ENCODE measurements at places on chromosomes 1 and 21.

- DNase-seq, result no peak
Observed at GRCh38 chr1:89687254-89687653, 54.3 kb downstream of the LRRC8C start.

DNA sequence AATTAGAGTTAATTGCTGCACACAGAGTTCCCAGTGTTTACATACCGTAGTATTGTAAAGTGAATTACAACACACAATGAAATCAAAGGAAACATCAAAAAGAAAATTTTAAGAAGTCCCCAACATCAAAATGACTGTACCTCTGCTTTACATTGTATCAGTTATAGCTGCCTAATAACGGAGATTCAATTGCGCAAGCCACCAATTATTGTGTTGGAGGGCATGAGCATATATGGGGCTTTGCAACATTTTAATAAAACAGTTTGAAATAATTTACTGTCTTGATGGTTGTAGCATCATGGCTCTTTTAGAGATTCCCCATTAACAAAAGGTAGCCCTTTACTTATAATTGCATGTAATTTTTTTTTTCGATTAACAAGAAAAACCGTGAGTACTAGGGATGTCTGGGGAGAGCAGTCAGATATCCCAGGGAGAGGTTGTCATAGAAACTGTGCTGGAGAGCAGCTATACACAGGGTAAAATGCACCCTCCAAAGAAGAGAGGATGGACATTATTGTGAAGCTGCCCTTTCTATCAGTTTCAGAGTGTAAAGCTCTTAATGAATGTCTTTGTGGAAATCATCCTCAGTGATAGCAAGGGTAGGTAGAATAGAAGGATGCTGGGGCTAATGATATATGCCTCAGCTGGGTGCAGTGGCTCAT, 55.9 kb upstream of the BTG3 start:
- no peak for DNase-seq

DNA sequence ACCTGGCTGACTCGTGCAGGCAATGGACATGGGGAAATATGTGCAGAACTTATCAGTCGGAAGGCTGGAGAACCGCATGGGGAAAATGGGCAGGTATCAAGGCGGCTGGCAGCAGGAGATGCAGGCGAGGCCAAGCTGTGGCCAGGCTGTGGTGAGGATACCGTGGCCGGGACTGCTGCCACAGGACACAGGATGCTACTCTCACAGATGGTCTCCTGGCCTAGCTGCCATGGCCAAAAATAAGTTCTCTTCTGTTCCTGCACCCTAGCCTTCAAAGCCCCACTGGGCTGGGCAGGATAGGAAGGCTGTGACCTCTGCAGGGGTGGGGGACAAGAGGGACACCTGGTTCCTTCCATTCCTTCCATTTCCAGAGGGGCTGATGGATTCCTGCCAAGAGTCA, 26.4 kb downstream of the TEX35 start:
- no peak for DNase-seq

DNA sequence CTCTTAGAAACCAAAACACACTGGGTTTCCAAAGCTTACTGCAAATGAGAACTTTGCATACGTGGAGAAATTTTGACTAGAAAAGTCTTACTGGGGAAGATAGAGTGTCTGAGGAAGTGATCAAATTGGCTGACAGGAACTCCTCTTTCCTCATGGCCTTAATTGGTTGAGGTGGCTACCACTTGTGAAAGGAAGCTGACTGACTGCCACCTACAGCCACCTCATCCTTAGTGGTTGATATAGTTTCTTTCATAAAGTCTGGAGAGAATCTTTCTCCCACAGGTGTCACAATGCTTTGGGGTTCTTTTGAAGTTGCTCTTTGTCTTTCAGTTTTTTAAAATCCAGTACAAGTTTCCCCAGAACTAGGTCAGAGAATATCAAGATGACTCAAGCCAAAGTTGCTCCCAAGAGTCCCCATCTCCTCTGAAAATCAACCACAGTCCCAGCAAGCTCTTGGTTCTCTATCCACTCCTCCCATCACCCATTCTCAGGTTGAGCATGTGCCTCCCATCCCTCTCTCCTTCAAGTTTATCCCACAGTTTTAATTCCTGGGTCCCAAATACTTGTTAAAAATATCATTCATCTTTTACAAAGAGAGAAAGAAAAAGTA, 43.3 kb downstream of the GPR88 start:
- no peak for DNase-seq

- DNase-seq, result no peak
Observed at GRCh38 chr21:21188513-21189195, 190.4 kb downstream of the NCAM2 start.

GRCh38 chr1:109573785-109574184, 25.4 kb downstream of the GNAI3 start:
- no peak for DNase-seq

DNA sequence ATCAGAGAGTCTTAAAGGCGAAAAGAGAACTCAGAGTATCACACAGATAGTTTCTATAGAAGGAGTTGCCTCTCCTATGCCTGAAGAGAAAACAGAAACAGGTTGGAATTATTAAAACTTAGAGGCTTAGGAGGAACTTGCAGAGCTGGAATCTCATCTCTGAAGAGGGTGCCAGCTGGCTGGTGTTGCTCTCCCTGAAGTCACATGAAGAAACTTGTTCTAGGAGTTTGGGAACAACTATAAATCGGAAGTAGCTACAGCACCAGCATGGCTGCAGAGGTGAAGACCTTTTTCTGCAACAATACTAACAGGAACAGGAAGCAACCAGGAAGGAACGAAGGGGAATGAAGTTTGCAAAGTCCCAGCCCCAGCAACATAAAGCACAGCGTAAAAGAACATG, 35.8 kb downstream of the FMO3 start:
- DNase-seq, result no peak

DNA sequence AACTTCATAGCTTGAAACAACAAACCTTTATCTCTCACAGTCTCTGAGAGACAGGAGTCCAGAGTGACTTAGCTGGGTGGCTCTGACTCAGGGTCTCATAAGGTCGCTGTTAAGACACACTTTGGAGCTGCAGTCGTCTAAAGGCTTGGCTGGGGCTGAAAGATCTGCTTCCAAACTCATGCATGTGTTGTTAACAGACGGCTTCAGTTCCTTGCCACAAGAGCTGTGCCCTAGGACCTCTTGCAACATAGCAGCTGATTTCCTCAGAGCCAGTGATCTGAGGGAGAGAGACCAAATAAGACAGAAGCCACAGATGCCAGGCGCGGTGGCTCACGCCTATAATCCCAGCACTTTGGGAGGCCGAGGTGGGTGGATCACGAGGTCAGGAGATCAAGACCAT, 176.8 kb downstream of the DISC1 start:
- DNase-seq, result no peak

DNA sequence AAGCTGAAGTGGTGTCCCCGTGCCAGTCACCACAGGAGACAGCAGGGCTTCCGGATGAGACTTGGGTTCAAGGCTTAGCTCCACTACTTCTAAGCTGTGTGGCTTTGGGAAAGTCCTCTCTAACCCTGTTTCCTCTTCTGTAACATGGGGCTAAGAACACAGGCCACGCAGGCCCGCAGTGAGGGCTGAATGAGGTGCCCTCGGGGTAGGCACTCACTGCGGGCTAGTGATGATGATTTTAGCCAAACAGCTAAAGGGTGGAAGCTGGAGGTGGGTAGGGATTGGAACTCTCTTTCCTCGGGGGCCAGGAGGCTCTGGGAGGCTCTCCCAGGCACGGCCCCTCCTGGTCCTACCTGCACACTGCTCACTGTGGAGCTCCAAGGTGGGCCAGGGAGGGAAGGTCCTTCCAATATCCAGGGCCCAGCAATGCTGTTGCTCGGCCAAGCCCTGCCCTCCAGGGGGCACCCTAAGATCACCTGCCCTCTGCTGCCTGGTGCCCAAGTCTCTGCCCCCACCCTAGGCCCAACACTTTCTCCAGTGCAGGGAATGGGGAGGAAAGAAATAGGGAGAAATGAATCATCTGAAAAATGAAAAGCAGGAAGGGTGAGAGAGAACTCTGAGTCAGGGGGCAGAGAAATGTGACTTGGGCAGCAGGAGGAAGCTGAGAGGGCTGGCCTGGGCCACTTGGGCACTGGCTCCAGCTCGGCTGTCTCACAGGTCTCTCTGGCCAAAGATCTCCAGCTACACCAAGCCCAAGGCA, 19.2 kb upstream of the EVA1B start:
- peak; percentile 43 for DNase-seq
